Suppressor macrophage treated with lipopolysaccharide for 4 hours (primary cell): ENCODE measurements at places on chromosomes 1 and 21.

- DNase-seq = no peak
Observed at GRCh38 chr1:20602851-20603450, 14.1 kb downstream of the CDA start.

DNA sequence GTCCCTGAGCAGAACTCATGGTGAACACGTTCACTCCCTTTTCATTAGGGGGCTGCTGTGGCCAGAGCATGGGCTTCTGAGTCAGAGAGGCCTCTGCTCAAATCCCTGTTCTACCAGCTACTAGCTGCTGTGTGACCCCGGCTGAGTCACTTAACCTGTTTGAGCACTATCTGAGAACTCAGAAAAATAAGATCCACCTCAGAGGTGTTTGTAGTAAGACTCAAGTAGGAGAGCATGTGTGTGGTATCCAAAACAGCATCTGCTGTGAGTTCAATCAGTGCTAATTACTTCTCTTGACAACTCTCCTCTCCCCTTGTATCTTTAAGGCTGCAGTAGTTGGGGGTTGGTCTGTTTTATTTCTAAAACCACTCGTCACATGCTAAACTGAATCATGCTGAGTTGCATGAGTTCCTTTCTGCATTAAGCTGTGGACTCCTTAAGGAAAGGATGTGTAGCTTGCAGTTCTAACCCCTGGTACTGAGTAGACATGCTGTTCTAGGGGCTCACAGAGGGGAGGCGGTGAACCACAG lies 39.7 kb upstream of the JUN start:
- DNase-seq = peak; percentile 59

DNA sequence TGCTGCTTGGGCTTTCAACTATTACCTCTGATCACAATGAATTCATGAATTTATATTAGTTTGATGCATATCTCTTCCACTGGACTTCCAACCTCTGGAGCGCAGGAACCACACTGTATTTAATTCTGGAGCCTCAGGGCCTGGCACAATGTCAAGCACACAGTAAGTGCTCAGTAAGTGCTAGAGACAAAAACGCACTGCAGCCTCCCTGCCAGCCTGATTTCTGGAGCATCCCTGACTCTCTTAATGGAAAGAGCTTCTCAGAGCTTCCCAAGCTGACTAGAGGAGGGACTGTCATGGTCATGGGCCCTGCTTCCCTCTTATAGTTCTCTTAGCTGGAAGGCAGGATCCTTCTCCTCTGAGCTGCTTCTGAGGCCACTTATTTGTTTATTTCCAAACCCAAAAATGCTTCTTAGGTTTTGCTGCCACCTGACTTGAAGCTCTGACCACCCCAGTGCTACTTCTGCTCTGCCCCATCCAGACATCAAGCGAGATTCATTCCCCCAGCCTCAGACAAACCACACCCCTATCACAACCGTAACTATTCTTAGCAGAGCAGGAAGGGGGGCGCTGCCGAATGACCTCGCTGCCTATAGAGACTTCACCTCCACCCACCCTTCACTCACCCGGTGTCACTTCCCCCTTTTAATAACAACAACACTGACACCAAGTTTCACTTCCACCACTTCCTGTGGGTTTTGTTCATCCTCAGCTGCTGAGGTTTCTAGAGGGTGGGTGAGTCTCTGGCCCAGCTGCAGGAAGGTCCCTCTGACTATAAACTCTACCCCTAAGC lies 33.6 kb downstream of the NUAK2 start:
- DNase-seq = peak; percentile 94

DNA sequence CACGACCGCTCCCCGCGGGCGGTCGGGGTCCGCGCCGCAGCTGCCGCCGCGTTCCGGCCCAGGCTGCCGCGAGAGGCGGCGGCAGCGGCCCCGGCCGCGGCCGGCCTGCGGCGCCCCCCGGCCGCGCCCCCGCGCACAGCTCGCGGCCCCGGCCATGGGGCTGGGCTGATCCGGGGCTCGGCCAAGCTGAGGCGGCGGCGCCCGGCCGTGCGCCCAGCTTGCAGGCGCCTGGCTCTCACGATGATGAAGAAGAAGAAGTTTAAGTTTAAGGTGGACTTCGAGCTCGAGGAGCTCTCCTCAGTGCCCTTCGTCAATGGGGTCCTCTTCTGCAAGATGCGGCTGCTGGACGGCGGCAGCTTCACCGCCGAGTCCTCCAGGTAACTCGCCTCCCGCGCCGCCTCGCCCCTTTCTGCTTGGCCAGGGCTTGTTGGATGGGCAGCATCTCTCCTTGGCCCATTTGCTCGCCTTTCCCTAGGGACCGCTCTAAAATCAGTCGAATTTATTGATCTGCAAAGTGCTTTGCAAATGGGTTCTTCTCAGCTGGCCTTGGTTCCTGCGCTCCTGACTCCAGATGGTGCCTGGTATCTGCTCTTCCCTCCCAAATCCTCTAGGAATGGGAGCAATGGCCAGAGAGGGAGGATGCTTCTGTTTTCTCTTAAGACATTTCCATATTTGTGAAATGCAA lies 431 bp downstream of the EEIG2 start:
- peak; percentile 8 for DNase-seq

- DNase-seq = no peak
Observed at GRCh38 chr1:221527886-221528624, 213.8 kb downstream of the DUSP10 start.

DNA sequence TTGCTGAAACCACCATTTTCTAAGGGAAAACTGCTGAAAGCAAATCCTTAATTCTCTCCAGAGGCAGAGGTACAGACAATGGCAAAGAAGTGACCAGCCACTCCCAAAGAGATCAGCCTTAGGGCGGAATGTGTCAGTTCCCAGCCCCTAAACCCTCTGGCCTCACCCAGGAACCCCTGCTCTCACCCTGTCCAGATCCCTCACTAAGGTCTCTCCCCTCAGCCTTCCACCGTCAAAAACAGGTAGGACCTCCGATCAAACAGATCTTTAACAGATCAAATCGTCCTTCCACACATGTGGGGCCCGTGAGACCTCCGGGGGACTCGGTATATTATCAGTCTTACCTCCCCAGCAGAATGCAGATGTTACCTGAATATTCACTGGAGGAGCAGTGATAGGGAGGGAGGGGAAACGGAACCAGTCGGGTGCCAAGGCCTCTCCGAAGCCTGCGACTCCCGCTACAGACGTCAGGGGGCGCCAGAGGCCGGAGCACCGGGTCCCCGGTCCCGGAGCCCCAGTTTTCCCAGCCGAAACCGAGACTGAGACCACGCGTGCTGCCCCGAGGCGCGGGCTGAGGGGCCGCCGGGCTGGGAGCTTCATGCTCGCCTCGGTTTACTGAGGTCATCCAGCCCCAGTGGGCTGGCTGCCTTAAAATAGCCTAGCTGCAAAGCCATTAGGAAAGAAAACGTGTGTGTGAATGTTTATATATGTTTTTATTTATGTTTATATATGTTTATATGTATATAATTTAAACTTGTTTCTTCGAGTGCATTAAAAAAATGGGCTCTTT lies 23.6 kb downstream of the GPA33 start:
- peak; percentile 84 for DNase-seq

GRCh38 chr21:31405604-31406003 lies 61.5 kb upstream of the TIAM1 start:
- DNase-seq = no peak

- no peak for DNase-seq
Observed at GRCh38 chr1:207866471-207867135, 44.3 kb downstream of the CD34 start.

GRCh38 chr1:69567652-69568420 lies at the start of gene LRRC7:
Gene LRRC7 (plus strand): TSS chr1:69567922. CDS start chr1:69568640, 718 bp downstream.
- no peak for DNase-seq

GRCh38 chr1:201008666-201009360 lies 14.7 kb downstream of the KIF21B start:
- no peak for DNase-seq

DNA sequence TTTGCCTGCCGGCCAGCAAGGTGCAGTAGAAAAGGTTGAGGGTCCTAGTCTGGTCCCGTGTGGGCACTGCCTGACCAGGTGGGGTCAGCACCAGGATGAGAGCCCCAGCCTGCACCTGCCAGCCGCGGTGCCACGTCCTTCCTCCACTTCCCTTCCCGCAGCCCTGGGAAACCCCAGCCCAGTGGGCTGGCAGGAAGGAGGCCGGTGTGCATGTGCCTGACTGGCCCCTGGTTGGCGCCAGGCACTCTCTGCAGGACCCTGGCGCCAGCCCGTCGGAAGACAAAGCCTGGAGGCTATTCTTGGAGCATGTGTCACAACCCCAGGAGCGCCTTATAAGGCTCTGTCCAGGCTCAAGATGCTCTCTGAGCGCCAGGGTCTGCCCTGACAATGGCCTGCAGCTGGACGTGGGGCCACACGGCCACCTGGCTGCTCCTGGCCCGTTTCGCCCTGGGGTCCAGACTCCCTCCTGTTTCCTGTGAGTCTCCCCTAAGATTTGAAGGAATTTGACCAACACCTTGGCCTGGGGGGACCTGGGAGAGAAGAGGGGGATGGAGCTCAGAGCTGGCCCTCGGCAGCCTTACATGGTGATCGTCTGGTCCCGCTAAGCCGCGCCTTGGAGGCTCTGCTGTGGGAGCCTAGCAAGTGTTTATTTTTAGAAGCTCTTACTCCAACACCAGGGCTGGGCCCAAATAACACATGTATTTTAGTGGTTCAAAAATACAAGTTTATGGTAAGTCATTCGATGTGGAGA lies 31.9 kb upstream of the POFUT2 start:
- DNase-seq = no peak

DNA sequence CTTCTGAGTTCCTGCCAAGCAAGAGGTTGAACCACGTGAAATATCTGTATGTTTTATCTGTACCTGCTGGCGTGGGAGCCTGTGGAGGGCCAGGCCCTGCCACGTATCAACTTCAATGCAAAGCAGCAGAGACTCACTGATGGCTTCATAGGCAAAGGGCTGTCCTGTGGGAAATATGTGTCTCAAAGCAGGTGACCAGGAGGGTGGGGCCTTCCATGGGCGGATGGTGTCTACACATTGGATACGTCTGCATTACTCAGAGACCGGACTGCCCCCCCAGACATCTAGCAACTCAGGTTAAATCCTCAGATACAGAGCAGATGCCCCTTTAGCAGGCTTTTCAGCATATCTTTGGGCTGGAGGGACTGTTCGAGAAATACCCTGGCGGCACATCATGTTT lies 210.8 kb upstream of the C1orf174 start:
- no peak for DNase-seq

- no peak for DNase-seq
Observed at GRCh38 chr1:244211559-244211944, 160.5 kb downstream of the ZBTB18 start.

DNA sequence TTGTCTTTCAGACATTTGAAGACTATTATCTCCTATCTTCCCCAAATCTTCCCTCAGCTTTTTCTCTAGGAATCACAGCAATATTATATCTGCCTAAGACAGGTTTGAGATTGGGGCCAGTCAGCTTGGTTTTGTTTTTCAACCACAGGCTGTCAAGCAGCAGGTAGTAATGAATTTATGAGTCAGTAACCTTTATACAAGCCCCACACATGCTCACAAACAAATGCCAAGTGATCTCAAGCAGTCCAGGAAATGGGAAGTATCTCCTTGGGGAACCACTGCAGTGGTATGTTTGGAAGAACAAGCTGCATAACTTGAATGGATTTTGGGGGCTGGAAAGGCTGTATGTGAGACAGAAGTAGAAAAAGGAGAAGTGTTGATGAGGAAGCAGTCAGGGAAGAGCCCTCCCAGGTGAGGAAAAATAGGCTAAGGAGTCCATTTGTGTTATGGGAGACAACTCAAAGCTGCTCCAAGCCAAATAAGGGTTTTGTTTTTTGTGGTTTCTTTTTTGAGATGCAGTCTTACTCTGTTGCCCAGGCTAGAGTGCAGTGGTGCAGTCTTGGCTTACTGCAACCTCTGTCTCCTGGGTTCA lies 2.1 kb downstream of the DHDDS start:
- no peak for DNase-seq

GRCh38 chr1:224535641-224536040 lies 80.5 kb upstream of the CNIH3 start:
- no peak for DNase-seq

DNA sequence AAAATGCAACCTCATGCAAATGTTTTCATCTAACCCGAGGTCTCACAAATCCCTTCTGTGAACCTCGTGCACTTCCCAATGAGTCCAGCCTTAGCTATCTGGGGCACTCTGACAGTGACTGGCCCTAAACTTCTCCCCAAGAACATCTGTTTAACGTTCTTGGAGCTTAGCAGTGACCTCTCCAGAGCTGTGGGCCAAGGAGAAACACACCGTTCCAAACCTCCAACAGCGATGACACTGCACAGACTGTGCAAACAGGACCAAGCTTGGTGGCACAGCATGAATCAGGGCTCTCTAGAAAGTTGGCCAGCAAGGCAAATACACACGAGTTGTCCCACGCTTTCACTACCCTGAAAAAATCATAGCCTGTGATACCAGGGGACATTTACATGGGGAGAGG lies 15.8 kb downstream of the BEND5 start:
- DNase-seq = no peak

DNA sequence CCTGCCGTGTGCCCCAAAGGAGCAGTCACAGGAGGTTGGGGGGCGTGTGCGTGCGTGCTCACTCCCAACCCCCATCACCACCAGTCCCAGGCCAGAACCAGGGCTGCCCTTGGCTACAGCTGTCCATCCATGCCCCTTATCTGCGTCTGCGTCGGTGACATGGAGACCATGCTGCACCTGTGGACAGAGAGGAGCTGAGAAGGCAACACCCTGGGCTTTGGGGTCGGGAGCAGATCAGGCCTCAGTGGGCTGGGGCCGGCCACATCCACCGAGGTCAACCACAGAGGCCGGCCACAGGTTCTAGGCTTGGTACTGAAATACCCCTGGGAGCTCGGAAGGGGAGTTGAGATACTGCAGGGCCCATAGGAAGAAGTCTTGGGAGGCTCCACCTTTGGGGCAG lies 23.5 kb downstream of the COL6A1 start:
- DNase-seq = no peak

- no peak for DNase-seq
Observed at GRCh38 chr1:114700036-114700600, 4.8 kb upstream of the AMPD1 start.

GRCh38 chr1:59364037-59364436 lies 67.1 kb downstream of the FGGY start:
- no peak for DNase-seq

DNA sequence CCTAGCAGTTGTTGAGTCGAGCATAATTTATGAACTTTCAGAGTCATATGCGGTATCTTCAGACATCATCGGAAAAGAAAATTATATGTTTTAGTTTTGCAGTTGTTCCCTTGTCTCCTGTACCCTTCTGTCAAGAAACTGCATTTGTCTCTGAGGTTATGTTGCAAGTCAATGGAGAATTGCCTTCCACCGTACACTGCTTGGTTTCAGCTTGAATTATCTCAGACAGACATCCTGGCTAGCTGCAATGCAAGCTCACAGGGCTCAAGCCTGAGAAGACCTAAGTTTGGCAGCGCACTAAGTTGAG lies 156.0 kb downstream of the NFIA start:
- no peak for DNase-seq

GRCh38 chr1:107327446-107327845 lies 186.6 kb downstream of the NTNG1 start:
- no peak for DNase-seq

GRCh38 chr1:150106341-150106740 lies 38.8 kb downstream of the VPS45 start:
- no peak for DNase-seq

GRCh38 chr21:42524341-42525028 lies 10.8 kb downstream of the SLC37A1 start:
- peak; percentile 39 for DNase-seq

DNA sequence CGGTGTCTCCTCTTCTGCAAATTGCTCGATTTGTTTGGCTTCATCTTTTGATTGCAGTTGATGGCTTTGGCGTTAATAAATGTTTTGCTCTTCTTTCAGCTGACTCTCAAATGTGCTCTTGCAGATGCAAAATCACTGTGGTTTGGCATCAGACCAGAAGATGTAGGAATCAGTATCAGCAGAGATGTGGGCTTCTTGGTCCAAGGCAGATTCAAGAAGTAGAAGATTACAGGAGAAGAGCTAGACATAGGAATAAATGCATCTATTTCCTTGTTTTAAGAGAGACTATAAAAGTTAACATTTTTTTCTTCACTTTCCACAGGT lies 59.8 kb upstream of the BACH1 start:
- DNase-seq = peak; percentile 43
